ENCODE measurements at places on chromosomes 12 and 14.

DNA sequence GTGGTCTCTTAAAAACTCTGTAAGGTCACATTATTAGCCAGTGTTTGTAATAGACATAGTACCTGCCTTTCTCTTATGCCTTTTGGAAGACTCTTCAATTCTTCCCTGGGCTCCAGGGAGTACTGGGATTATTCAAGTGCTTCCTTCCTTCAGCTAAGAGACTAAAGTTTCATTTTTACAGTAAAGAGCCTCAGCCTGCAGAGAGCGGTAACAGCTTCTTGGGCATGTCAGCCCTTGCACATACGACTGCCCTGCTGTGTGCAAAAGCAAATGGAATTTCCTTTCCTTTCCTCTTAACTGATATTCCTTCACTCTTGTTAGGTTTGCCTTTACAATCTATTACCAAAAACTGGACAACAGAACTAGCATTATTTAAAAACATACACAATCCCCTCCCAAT lies 32.9 kb upstream of the AMIGO2 start:
- no peak for DNase-seq

DNA sequence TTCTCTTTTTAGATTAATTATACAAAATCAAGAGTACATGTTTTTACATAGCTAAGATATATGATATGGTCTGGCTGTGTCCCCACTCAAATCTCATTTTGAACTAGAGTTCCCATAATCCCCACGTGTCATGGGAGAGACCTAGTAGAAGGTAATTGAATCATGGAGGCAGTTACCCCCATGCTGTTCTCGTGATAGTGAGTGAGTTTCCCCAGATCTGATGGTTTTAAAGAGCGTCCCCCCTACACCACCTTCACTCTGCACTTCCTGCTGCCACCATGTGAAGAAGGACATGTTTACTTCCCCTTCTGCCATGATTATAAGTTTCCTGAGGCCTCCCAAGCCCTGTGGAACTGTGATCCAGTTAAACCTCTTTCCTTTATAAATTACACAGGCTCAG lies 21.4 kb upstream of the DRAM1 start:
- no peak for DNase-seq

- no peak for DNase-seq
Measured at GRCh38 chr12:116916714-116917114, 6.0 kb downstream of the FBXW8 start.

DNA sequence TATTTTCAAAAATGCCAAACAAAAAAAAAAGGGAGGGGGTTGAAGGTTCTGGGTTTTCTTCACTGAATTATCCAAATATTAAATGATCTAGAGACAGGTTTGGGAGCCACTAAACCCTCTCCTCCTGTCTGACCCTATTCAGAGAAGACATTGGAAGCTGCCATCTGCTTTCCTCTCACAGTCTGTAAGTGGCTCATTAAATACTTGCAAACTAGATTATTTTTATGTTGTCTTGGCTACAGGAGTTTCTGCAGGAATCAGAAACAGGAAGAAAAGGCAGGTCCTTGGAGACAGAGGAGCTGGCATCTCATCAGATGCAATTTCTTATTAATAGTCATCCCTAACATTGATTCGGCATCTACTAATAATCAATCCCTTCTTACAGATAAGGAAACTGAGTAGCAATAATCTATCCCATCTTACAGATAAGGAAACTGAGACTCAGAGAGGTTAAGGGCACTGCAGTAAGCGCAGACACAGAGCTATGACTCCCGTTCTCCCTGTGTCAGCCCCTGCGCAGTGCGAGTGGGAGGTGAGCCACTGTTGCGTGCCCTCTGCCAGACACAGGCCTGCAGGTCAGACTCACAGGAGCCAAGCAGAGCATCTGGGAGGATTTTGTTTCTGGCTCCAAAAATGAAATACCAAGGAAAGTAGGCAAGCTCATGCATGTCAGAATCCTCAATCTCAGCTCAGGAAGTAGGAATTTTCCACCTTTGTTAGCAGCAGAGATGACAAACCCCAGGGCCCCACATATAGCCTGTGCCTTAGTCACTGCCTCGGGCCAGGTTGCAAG lies 11.0 kb downstream of the BDKRB2 start:
- no peak for DNase-seq

GRCh38 chr12:122788387-122788786 lies 14.0 kb downstream of the CCDC62 start:
- no peak for DNase-seq

DNA sequence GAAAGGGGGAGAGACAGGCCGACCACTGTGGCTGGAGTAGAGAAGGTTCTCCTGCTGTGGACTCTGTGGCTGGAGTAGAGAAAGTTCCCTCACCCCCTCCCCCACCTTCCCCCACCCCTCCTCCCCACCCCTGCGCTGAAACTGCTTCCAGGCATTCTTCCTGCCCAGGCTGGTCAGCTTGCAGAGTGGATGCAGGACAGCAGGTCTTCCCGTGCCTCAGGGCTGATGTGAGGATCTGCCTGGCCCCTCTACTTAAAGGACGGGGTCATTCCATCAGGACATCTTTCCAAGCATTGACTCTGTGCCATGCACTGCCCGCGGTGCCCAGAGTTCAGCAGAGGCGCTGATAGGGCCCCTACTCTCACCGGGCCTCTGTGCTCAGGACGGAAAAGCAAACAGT lies 13.2 kb upstream of the RIMBP2 start:
- DNase-seq: no peak

- peak; percentile 27 for DNase-seq
Measured at GRCh38 chr14:80211153-80212022, at the start of gene DIO2. Gene DIO2, minus strand, starts transcription at chr14:80211504. Its CDS starts 32 bp downstream, at chr14:80211472.

DNA sequence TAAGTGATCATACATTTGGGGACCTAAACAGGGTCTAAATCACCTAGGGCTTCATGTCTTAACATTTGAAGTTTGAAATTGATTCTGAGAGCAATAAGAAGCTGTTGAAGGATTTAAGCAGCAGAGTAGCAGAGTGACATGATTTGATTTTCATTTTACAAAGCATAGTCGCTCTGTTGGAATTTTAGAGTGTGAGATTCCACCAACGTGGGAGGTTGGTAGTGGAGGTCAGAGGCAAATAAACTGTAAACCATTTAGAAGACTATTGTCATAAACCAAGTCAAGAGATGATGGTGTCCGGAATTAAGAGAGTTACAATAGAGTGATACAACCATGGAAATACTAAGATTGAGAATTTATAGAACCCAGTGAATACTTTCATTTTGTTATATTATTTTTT lies 52.7 kb upstream of the ZDHHC17 start:
- no peak for DNase-seq

DNA sequence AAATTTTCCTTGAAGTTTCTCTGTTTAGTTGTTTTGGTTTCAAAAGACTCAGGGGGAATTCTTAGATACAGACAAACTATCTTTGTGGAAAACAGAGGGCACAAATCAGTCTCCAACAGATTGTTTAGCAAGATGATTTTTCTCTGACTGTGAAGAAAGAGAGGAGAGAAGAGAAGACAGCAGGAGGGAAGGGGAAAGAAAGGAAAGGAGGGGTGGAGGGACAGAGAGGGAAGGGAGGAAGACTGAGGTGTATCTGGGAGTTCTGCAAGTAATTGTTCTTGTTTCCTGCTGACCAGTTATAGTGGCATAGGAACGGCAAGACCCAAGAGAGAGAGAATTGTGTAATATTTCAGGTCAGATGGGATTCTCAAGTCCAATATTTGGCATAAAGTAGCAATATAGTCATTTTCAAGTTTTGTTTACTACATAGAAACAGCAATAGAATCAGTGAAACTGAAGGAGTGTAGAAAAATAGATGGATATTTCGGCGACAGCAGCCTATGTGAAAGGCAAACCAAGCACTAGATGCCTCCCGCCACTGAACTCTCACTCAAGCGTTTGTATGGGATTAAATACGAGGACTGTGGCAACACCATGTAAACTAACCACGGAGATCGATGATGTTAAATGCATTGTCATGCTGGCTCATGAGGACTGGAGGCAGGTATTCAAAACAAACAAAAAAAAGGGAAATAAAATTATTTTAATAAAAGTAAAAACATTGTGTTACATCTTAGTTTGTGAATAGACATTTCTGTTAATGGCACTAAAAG lies 342.5 kb downstream of the SLC16A7 start:
- no peak for DNase-seq

- DNase-seq: no peak
Measured at GRCh38 chr12:52874573-52875435, 26.0 kb upstream of the KRT78 start.
